ENCODE measurements at places on chromosomes 1 and 21.

DNA sequence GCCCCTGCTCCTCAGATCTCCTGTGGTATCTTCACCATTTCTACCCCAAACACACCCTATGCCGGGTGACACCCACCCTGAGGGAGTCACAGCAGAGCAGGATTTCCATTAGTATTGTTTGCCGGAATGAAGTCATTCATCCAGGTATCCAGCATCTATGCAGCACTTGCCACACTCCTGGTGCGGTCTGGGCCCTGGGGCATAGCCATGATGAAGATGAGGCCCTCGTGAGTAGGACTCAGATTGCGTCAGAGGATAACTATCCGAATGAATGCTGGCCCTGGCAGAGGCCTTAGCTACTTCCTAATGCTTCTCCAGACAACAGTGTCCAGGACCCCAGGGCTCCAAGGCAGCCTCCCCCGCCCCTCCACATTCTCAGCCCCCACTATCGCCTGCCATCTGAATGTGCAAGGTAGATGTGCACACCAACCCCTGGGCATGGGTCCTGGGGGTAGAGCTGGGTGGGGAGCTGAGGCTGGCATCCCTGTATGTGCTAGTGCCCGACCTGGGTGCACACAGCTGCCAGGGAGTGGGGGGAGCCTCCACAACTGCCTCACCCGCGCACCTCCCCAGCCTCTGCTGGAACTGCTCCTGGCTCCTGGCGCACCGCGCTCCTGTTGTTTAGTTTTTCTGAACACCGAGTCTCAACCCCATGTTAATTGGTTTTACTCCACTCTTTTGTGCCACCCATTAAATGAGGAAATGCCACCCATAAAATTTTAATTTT lies 25.5 kb upstream of the ZC3H12A start:
- DNase-seq: peak; percentile 32

DNA sequence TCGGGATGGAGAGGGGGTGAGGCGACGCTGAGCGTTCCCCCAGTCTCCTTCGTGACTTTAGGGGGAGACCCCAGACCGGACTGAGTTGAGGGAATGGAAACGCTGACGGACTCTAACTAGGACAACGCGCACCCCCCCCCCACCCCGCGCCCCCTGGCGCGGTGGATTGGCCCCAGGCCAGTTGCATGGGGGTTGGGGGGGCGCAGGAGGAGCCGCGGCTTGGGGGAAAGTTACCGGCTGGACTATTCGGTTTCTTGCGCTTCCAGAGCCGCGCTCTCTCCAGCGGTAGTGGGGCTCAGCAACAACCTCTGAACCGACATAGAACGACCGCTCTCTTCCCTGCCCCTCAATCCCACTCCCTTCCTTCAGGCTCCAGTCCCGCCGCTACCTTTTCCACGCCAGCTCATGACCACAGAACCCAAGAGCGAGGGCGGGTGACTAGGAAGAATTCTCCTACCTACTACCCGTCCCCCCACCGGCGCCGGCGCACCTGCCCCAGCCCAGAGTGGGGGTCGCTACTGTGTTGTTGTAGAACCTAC lies 694 bp downstream of the ZBTB7B start:
- DNase-seq: no peak

DNA sequence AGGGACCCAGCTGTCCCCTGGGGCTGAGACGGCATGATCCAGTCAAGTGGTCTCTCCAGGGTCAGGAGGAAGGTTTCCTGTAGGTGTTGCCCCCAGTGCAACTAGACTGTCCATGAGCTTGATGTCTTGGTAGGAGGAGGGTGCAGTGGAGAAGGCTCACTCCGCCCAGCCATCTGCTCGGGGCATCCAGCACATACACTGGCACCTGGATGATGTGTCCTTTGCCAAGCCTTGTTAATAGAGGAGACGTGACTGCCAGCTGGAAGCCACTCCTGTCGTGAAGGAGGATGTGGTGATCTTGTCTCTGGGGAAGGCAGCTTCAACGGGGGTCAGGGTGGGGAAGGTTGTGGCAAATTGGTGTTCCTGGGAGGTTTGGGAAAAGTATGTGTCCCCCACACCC lies 6.2 kb downstream of the DISP3 start:
- no peak for DNase-seq

- DNase-seq: peak; percentile 93
Measured at GRCh38 chr1:111538343-111539025, 35.1 kb upstream of the ADORA3 start.

- DNase-seq: no peak
Measured at GRCh38 chr1:163980394-163980793, 578.6 kb upstream of the PBX1 start.

- peak; percentile 44 for DNase-seq
Measured at GRCh38 chr1:171286032-171286705, 27.8 kb upstream of the FMO4 start.

DNA sequence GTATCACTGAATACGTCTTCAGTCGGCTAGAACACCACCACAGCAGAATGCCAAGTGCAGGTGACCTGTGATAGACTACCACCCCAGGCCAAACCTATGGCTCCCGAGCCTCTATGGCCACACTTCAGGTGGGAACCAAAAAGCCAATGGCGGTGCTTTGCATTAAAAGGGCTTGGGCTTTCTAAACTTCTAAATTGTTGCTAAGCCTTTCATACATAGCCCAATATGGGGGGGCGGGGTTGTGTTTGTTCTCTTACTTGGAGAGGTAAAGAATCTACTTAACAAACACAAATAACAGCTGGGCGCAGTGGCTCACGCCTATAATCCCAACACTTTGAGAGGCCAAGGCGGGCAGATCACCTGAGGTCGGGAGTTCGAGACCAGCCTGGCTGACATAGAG lies 19.7 kb downstream of the USP48 start:
- DNase-seq: no peak

DNA sequence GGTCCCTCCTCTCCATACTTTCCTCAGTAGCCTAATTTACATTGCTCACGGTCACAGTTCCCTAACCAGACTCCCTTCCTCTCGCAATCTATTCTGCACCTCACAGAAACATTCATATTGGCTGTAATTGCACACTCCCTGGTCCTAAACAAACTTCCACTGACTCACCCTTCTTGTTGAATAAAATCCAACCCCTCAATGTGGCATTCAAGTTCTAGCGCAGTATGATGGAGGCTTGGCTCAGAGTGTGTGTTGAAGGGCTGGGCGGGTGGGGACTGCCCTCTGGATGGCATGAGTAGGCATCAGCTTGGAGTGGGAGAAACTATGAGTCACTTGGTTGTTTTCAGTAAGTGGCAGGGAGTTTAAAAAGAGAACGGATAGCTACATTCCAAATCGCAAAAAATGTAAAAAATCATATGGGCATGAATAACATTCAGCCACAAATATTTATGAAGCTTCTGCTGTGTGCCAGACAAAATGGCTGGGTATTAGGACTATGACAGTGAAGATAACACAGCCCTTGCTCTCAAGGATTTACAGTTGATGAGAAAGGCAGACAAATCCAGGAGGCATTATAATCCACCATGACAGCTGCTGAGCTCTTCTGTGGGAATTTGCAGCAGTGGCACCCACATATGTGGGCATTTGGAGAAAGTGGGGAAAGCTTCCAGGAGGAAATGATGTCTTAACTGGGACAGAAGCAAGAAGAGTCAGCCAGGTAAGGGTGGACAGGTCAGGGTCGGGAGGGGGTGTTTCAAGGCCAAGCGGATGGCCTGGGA lies 42.2 kb upstream of the LYST start:
- peak; percentile 89 for DNase-seq

DNA sequence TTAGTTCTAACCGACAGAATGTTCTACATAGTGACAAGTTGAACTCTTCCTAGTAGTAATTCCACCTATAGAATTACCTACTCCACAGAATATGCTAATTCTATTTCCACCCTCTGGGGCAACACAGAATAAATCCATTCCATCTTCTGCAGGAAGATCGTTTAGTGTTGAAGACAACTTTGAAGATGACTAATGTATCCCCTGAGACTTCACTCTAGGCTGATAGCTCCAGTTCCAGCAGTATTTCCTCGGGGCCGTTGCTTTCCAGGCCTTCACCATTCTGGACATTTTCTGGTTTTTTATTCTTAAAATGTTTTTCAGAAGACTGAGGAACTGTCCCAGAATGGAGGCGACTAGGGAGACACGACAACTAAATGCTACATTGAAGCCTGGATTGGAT lies 61.0 kb upstream of the CSF1 start:
- peak; percentile 64 for DNase-seq

- DNase-seq: peak; percentile 99
Measured at GRCh38 chr1:6601049-6601922, 1.4 kb downstream of the KLHL21 start.

GRCh38 chr1:157894613-157895165 lies 53.1 kb upstream of the CD5L start:
- DNase-seq: peak; percentile 8

- no peak for DNase-seq
Measured at GRCh38 chr1:180363246-180363995, 133.4 kb downstream of the LHX4 start.

- DNase-seq: no peak
Measured at GRCh38 chr1:3756394-3756793, 4.1 kb downstream of the CCDC27 start.

DNA sequence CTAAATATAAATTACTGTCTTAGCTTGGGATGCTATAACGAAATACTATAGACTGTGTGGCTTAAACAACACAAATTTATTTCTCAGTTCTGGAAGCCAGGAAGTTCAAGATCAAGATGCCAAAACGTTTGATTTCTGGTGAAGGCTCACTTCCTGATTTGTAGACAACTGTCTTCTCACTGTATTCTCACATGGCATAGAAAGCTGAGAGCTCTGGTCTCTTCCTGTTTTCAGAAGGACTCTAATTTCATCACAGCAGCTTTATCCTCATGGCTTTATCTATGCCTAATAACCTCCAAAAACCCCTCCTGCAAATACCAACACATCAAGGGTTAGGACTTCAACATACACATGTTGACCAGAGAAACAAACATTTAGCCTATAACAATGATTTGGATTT lies 1795.5 kb downstream of the MRPL39 start:
- no peak for DNase-seq

GRCh38 chr1:98179151-98179773 lies 258.4 kb upstream of the DPYD start:
- no peak for DNase-seq

DNA sequence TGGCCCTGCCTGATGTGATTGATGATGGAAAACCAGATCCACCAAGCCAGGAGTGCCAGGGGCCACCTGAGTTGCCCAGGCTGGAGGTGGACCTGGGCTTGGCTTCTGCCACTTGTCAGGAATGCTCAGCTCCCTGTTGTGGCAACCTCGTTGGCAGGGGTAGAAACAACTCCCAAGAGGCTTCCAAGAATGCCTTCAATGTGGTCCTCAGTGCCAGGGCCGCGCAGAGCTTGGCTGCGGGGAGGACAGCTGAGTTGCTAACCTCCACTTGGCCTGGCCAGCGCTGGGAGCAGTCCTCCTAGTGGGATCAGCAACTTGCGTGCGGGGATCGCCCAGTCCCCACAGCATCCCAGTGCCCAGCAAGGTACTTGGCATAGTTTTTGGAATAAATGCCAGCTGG lies 9.0 kb downstream of the MYOM3 start:
- no peak for DNase-seq

DNA sequence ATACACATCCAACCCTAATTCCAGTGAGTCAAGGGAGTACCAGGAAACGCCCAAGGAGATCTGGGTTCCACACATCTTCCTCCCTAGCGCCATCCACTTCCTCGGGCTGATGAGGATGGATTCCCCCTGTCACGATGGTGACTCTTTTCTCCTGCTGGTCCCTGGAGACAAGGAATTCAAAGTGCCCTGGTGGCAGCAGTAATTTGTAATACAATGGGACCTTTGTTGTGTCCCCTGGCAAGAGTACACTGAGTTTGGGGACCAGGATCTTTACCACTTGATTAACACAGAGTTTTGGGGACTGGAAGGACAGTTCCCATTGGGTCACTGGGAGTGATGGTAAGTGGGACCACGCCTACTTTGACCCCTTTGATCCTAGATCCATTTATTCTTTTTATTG lies 9.4 kb upstream of the JAK1 start:
- DNase-seq: no peak

DNA sequence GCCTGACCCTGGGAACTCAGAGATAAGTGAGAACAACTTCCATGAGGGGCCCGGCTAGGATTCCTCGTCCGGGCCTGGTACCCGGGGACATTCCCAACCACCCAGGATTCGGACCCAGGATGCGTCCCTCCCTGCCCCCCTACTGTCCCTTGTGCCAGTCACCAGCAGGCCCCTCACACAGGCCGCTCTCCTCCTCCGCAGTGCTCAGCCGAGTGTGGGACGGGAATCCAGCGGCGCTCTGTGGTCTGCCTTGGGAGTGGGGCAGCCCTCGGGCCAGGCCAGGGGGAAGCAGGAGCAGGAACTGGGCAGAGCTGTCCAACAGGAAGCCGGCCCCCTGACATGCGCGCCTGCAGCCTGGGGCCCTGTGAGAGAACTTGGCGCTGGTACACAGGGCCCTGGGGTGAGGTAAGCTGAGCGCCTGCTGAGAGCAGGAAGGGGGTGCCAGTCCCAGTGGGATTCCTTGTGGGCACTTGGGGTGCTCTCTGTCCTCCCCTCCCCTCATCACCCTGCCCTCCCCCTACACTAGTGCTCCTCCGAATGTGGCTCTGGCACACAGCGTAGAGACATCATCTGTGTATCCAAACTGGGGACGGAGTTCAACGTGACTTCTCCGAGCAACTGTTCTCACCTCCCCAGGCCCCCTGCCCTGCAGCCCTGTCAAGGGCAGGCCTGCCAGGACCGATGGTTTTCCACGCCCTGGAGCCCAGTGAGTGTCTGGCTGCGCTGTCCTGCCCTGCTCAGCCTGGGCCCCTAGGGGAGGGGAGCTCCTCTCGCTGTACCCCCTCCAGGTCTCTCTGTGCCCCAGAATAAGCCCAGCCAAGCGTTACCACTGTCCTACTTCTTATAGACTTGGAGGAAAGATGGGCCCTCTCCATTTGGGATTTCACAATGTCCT lies 9.8 kb downstream of the ADAMTSL4 start:
- DNase-seq: peak; percentile 67

DNA sequence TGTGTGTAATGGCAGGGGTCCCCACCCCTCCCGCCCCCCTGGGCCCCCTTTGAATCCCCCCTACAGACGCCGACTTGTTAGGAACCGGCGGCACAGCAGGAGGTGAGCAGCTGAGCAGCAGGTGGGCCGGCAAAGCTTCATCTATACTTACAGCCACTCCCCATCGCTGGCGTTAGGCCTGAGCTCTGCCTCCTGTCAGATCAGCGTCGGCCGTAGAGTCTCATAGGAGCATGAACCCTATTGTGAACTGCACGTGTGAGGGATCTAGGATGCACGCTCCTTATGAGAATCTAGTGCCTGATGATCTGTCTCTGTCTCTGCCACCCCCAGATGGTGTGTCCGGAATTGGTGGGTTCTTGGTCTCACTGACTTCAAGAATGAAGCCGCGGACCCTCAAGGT lies 14.9 kb upstream of the VPS26C start:
- DNase-seq: no peak
